ENCODE measurements at places on chromosomes 16 and 17. TPM values are rescaled to one million over a fixed set of nuclear protein-coding genes. Genes with fewer than 3 reads are reported as not detected.

PHKB gene
- 26.6 TPM for total RNA-seq

SAT2 gene
- total RNA-seq = 24.0 TPM

GRCh38 chr17:12618557-12618956, 47.1 kb upstream of the MYOCD start:
- no peak for DNase-seq
- no peak overlapping the region for H3K4me3 ChIP-seq
- no peaks in the 10 kb centered on the region for H3K36me3 ChIP-seq

DNA sequence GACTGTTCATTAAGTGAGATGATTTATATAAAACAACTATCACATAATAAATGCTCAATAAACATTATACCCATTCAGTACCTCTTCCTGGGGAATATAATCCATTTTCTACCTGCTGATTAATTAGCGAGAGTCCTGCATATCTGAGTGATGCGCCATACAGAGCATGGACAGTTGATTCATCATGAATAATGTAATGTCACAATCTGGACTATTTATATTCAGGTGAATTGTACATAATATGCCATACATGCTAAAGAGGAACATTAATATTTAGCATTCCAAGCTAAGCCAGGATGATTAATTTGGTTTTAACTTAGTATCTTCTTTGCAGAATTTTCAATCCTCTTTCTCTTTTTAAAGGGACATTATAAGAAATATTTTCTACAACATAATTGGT, 362.0 kb upstream of the XYLT1 start:
- no peak for DNase-seq
- no peak overlapping the region for H3K27ac ChIP-seq
- no peak overlapping the region for H3K4me3 ChIP-seq
- no peaks in the 10 kb centered on the region for H3K27me3 ChIP-seq
- no peaks in the 10 kb centered on the region for H3K36me3 ChIP-seq

Measured in activated T-helper 1 cell treated with anti-CD3 and anti-CD28 coated beads, Interleukin-12 subunit alpha, Interleukin-12 subunit beta, Interleukin-2, Interleukin-4 antibody, amounts not matched to agents 30 ng/mL and 10 ng/mL and 1 ng/mL, durations not matched to agents 14 hours and 24 hours and 36 hours (primary cell).